ENCODE measurements at places on chromosomes 2 and 18.

- DNase-seq = no peak
These were observed 2.7 kb downstream of the SLC4A3 start for GRCh38 chr2:219629976-219630695.

- DNase-seq = no peak
These were observed 102.5 kb downstream of the TFCP2L1 start for GRCh38 chr2:121182520-121182919.

- DNase-seq = no peak
These were observed 1228.3 kb upstream of the CHAC2 start for GRCh38 chr2:52539026-52539970.

GRCh38 chr2:203875471-203875870 lies 7.9 kb downstream of the CTLA4 start:
- no peak for DNase-seq

GRCh38 chr2:181234487-181234891 lies 222.7 kb upstream of the ITGA4 start:
- DNase-seq = peak; percentile 40

DNA sequence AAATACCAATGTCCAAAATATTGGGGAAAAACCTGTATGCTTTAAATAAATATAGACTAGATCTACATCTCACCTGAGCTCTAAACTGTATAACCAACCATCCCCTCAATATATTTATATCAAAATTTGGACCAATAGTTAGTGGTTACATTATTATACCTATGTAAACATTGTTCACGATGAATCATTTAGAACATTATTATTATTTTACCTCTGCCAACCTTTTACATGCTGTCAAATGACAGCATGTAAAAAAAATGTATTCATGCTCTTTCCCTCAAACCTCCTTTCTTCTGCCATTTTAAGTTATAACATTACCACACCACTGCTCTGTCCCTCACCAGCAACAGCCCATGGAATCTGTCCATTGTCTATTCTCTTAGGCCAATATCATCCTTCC lies 9.6 kb downstream of the FTCDNL1 start:
- DNase-seq = no peak
